ENCODE measurements at places on chromosomes 1 and 21. TPM values are rescaled to one million over a fixed set of nuclear protein-coding genes. Genes with fewer than 3 reads are reported as not detected.

- DNase-seq: no peak
These were observed 156.0 kb downstream of the NFIA start for GRCh38 chr1:61238359-61238665.

GRCh38 chr1:57307392-57308170, 116.3 kb downstream of the DAB1 start:
- DNase-seq: no peak

DNA sequence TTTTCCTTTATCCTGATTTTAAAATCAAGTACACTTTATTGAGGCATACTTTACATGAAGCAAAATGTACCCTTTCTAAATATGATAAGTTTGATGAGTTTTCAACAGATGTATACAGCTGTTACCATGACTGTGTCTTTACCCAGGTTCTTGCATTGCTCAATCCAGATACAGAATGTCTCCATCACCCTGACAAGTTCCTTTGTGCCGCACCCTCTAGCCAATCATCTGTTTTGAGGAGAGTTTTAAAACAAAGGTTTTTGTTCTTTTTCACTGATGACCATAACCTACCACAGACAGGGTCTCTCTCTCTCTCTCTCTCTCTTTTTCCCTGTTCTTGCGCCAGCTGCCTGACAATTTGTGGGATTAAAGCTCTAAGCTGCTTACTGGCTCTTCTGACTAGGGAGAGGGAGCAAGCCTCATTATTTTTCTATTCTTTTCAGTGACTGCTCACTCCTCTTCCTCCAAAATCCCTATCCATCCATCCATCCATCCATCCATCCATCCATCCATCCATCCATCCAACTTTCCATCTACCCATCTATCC, 1.2 kb upstream of the KCNE1 start:
- DNase-seq: no peak

DNA sequence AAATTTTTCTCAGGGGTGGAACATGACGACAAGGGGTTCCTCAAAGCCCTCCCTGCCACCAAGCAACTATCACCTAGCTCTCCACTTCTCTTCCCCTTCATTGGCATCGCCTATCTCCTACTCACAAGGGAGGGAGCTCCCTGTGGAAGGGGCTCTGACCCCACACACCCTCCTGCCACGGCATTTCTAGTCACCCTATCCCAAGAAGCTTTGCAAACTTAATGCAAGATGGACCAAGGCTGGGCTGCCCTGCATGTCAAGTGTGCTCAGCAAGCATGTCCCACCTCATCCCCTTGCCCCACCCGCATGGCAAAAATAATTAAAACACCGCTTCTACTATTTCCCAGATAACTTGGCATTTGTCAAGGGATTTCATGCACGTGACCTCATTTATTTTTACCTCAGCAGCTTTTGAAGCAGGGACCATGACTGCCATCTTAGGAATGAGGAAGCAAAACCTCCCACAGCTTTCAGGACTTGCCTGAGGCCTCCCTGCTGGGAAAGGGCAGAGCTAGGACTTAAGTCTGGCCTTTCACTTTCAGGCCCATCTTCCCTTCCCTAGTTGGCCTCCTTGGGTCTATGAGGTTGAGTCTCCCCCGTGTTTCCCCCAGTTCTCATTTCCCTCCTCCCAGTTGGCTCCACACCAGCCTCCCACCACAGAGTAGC, 161.3 kb downstream of the TSEN15 start:
- DNase-seq: no peak

DNA sequence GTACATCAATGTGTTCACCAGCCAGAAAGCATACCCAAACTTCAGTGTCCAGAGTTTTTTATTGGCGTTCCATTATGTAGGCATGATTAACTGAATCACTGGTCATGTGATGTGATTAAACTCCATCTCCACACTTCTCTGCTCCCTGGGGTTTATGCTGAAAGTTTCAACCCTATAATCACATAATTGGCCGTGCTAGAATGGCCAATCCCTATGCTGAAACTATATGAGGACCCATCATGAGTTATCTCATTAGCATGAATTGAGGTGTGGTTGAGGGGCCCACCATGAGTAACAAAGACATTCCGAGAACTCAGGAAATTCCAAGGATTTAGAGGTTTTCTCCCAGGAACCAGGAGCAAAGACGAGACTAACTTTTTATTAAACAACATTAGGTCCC, 31.8 kb upstream of the FBXO28 start:
- DNase-seq: no peak

The TRPM2 gene
- 2.7 TPM for total RNA-seq

- DNase-seq: no peak
These were observed 917 bp downstream of the RAP1A start for GRCh38 chr1:111620441-111620971.

The ARHGEF19 gene
- 2.8 TPM for total RNA-seq

The TTC39A gene
- 22.7 TPM for total RNA-seq

GRCh38 chr1:55060133-55060999, 21.0 kb downstream of the PCSK9 start:
- no peak for DNase-seq

GRCh38 chr1:222047366-222047765, 305.5 kb upstream of the DUSP10 start:
- DNase-seq: no peak

GRCh38 chr1:66686406-66686805, 65.9 kb upstream of the DYNLT5 start:
- no peak for DNase-seq

DNA sequence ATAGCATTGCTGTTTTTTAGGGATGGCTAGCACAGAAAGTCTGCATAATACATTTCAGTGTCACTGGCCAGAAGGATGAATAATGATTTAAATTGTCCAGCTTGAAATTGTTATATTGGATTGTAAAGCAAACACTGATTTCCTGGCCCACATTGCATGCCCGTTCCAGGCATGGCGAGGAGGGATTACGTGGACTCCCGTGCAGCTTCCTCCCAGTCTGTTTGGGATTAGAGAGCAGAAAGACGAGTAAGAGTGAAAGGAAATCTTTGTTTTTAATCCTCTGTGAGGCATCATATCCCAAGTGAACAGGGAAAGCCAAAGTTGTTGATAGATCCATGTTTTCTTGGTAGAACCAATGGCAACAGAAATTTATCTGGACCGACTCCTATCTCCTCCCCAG, 8.4 kb downstream of the TRIM58 start:
- DNase-seq: no peak

GRCh38 chr1:96474985-96475743, 246.4 kb upstream of the PTBP2 start:
- no peak for DNase-seq

DNA sequence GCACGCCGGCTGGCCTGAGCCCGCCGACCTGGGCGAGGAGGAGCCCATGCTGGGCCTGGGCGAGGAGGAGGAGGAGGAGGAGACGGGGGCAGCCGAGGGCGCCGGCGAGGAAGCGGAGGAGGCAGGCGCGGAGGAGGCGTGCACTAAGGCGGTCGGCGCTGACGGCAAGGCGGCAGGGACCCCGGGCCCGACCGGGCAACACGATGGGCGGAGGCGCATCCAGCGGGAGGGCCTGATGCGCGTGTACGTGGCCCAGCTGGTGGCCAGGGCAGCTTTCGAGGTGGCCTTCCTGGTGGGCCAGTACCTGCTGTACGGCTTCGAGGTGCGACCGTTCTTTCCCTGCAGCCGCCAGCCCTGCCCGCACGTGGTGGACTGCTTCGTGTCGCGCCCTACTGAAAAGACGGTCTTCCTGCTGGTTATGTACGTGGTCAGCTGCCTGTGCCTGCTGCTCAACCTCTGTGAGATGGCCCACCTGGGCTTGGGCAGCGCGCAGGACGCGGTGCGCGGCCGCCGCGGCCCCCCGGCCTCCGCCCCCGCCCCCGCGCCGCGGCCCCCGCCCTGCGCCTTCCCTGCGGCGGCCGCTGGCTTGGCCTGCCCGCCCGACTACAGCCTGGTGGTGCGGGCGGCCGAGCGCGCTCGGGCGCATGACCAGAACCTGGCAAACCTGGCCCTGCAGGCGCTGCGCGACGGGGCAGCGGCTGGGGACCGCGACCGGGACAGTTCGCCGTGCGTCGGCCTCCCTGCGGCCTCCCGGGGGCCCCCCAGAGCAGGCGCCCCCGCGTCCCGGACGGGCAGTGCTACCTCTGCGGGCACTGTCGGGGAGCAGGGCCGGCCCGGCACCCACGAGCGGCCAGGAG, 7.2 kb upstream of the IBA57 start:
- DNase-seq: peak; percentile 45

DNA sequence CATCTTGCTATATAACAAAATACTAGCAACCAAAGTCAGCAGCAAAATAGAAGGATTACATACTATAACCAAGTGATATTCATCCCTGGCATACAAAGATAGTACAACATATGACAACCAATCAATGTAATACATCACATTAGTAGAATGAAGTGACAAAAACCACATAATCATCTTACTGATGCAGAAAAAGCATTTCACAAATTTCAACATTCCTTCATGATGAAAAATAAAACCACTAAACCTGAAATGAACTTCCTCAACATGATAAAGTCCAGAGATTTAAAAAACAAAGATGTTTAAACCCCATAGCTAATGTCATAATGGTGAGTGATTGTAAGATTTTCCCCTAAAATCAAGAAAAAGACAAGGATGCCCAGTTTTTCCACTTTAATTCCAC, 18.6 kb downstream of the RO60 start:
- DNase-seq: no peak

- no peak for DNase-seq
These were observed 26.3 kb downstream of the CLIC4 start for GRCh38 chr1:24771574-24771973.

DNA sequence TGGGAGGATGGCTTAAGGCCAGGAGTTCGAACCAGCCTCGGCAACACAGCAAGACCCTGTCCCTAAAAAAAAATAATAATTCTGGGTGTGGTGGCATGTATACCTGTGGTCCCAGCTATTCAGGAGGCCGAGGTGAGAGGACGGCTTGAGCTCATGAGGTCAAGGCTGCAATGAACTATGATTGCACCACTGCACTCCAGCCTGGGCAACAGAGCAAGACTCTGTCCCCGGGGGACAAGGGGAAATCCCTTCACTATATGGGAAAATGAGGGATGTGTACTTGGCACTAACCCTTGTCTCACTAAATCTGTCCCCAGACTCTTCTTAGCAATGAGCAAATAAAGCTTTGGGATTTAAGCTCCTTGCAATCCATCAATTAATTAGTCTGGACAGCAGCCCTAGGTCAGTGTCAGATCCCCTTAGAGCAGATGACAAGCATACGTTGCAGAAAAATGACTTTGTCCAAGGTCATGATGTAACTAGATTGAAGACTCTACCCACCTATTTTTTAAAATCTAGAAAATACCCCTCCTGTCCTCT, 9.4 kb downstream of the KDM5B start:
- no peak for DNase-seq

DNA sequence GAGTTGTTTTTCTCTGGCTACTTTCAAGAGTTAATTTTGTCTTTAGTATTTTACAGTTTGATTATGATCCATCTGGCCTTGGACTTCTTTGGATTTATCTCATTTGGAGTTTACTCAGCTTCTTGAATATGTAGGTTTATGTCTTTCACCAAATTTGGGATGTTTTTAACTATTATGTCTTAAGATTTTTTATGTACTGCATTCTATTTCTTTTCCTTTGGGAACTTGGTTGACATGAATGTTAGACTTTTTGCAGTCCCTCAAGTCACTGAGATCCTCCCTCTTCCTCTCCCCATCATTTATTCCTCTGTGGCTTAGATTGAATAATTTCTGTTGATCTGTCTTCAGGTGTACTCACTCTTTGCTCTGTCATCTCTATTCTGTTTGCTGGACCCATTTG, 112.0 kb downstream of the XPR1 start:
- no peak for DNase-seq

DNA sequence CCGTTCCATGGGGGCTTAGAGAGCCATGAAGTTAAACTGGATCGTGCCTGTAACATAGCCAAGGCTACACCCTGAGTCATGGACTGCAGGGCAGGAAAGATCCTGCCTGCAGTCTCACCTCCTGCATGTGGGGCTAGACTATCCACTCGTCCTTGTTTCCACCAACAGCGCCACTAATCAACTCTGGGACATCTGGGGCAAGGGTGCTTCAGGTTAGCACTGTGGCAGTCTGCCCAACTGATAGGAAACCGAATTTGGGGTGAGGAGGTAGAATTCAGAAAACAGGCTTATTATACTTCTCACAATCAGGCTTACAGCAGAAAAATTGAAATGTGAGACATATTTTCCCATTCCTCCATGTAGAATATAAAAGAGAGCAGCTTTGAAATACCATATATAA, 85.2 kb upstream of the ADAM30 start:
- no peak for DNase-seq

DNA sequence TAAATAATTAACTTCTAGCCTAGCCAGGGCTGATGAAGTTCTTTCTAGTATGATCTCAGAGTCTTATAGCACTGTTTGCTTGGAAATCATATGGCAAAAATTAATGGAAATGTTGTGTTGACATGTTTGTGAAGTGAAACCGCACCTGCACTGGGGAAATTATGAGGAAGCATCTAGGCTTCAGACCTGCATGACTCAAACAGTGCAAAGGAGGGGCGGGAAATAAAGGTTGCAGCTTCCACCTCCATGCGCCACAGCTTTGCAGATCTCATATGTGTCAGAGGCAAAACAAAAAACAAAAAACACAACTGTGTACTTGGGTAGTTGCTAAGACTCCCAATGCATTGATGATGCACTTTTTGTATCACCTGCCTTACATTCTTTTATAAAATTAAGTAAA, 1080.6 kb downstream of the PLA2G4A start:
- no peak for DNase-seq

GRCh38 chr1:50111503-50111902, 2.8 kb downstream of the ELAVL4 start:
- no peak for DNase-seq

DNA sequence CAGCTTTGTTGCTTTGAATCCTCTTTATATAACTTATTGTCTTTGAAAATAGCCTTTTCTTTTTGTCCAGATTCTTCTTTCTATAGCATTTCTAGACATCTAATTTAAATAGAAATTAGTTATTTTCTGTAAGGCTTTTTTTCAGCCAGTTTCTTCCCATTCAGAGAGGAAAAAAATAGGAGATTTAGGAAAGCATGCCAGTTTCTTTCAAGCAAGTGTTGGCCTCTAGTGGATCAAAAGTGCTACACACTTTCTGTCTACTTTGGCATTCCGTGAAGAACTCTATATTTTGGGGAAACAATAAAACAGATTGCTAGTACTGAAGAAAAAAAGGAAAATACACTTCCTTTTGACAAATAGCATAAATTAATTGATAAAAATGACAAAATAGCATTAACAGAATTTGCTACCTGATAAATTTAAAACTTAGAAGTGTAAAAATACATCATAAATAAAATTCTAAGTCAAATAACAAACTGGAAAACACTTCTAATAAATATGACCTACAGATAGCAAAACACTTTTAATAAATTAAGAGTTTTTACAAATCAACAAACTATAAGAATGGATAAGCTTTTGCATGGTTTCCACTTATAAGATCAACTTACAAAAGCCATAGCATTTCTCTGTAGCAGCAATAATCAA, 13.1 kb upstream of the EXO1 start:
- DNase-seq: no peak

GRCh38 chr1:217495249-217495648, 135.6 kb downstream of the GPATCH2 start:
- DNase-seq: no peak

The TXNIP gene
- total RNA-seq: 1,017 TPM

GRCh38 chr1:82485591-82486369, 685.0 kb downstream of the ADGRL2 start:
- peak; percentile 54 for DNase-seq

- DNase-seq: no peak
These were observed 25.6 kb upstream of the FAM89A start for GRCh38 chr1:231065510-231066241.

The COL24A1 gene
- 1.6 TPM for total RNA-seq

The SELP gene
- 7.1 TPM for total RNA-seq

GRCh38 chr1:206658264-206658980, 23.1 kb downstream of the DYRK3 start:
- DNase-seq: peak; percentile 78

GRCh38 chr1:90591970-90592356, 125.1 kb downstream of the BARHL2 start:
- no peak for DNase-seq

Measured in Right ventricle myocardium inferior (tissue), 1 donor.